HCT116 (cell line): ENCODE measurements at places on chromosomes 16 and 17. TPM values are rescaled to one million over a fixed set of nuclear protein-coding genes. Genes with fewer than 3 reads are reported as not detected.

GRCh38 chr16:89009343-89010209 is 32.6 kb upstream of the CBFA2T3 start:
- no peak for DNase-seq

DNA sequence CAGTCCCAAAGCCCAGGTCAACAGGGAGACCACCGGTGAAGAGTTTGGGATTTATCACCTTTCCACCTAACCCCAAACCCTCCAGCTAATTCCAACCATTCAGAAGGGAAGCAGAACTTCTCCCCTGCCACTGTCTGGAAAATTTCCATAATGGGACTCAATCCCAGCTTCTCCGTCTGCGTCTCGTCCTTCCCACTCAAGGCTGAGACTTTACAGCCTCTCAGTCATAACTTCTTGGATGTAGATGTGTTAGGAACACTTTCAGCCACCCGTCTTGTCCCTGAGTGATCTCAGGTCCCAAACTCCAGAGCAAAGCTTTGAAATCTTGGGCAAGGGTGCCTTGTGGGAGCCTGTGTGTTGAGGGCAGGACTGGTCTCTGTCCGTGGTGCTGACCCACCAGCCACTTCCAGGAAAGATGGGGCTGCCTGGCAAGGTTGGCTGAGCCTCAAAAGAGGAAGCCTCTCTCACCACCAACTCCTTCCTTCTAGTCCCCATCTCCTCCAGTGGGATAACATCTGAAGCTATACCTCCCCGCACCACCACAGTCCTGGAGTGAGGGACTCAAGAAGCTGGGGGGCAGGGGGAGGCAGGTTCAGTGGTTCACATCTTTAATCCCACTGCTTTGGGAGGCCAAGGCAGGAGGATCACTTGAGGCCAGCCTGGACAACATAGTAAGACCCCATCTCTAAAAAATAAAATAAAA is 9.3 kb downstream of the GAS2L2 start:
- no peak for DNase-seq

- no peak for DNase-seq
Observed at GRCh38 chr17:76781056-76781982, 43.4 kb downstream of the MFSD11 start.

DNA sequence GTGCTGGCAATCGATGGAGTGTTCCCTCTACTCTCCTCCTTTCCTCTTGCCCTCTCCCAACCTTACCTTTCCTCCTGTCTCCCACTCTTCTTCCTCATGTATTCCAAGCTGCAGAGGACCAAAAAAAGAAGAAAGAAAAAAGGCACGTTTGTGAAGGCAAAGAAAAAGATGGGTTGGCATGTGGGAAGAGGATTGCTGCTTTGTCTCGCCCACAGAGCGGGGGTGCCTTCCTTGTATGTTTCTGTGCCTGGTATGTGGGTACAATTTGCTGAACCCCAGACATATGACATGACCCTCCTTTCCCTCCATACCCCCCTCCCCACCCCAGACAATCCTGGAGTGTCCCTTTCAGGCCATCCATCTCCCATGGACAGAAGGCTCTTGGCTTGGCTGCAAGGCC is 13.1 kb upstream of the CTCF start:
- DNase-seq = no peak

DNA sequence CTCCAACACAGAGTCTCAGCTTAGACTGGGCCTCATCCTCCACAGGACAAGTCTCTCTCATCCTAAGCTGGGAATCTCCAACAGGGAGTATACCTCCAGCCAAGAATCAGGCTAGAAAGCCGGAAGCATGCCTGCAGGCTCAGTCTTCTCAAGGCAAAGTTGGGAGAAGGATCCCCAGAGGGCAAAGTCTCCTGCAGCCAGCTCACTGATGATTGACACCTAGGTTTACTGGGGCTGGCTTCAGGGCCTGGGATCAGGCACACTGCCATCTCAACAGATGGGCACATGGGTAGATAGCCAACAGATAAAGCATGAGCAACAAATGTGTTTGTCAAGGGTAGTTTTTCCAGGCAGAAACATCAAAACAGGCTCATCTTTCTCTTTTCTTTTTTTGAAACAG is 56.1 kb upstream of the TOX3 start:
- DNase-seq = no peak

Gene TK1
- 315 TPM for total RNA-seq

Gene GPR179
- total RNA-seq = 0.17 TPM

Gene NOTUM
- total RNA-seq = 12.5 TPM

DNA sequence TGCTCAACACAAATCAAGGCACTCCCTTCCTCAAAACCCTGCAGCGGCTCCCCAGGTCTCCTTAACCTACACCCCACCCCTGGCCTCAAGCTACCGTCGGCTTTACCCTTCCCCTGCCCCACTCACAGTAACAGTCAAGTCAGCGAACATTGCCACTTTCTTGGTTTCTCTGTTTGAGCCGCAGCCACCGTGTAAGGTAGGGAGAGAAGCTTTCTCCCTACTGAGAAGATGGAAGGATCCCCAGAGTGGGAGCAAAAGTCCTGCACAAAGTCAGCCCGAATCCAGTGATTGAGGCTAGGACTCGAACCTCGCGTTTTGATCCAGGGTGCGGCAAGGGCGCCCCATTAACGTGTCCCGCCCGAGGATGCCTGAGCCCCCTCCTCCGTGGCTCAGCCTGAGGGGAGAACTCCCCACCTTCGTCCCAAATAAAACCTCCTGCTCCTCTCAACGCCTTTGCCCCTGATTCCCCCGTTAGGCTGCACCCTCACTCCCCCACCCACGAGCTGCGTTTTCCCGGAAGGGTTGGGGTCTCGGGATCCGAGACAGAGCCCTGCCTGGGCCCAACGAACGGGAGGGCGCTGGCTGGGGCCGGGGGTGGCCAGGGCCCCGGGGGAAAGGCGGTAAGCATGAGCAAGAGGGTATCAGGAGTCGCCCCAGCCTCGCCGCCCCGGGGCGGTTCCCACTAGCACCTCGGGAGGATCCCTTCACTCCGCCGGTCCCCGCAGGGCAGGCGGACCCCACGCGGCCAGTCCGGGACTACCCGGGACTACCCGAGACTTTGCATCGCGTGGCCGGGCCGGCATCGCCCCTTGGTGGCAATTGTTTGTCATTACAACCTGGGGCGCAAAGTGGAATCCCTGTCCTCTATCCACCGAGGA is 9.9 kb upstream of the NAGS start:
- DNase-seq = no peak

DNA sequence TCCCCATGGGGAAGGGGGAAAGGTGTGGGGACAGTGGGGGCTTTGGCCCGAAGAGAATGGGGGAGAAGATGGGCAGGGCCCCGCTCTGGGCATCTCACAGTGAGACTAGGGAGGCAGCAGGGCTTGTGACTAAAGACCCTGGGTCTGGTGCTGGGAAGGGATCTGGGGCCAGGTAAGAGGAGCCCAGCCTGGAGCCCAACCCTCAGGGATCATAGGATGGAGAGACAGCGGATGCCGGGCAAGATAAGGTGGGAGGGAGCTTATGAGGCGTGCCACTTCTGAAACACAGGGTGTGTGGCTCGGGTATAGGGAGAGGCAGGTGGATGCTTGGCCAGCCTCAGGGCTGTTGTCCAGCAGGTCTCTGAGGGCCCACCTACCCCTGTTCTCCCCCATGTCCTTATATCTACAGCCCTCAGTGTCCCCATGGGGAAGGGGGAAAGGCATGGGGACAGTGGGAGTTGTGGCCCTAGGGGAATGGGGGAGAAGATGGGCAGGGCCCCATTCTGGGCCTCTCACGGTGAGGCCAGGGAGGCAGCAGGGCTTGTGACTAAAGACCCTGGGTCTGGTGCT is 15.4 kb downstream of the USP6 start:
- DNase-seq = no peak
